MM.1S (cell line): ENCODE measurements at places on chromosomes 13 and 19.

DNA sequence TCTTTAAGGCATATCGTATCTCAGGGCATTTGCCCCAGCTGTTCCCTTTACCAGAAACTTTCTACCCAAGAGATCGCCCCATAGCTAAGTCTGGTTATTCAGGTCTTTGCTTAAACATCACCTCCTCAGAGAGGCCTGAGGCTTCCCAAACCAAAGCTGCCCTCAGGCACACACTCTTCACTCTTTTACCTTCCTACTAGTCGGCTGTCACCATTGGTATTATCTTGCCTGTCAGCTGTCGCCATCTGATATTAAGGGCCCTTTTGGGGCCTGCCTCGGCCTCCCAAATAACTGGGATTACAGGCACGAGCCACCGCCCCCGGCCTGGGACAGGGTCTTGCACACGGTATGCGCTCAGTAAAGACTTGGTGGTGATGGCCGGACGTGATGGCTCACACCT lies 1.0 kb downstream of the GADD45GIP1 start:
- H3K36me3 ChIP-seq = peaks cover 6% of the 10 kb centered on the region; the same call in 1 of the 2 replicates
- peak overlapping the region; percentile 96 for H3K4me3 ChIP-seq
- peaks cover 9% of the 10 kb centered on the region; the same call in 1 of the 2 replicates for H3K27me3 ChIP-seq

DNA sequence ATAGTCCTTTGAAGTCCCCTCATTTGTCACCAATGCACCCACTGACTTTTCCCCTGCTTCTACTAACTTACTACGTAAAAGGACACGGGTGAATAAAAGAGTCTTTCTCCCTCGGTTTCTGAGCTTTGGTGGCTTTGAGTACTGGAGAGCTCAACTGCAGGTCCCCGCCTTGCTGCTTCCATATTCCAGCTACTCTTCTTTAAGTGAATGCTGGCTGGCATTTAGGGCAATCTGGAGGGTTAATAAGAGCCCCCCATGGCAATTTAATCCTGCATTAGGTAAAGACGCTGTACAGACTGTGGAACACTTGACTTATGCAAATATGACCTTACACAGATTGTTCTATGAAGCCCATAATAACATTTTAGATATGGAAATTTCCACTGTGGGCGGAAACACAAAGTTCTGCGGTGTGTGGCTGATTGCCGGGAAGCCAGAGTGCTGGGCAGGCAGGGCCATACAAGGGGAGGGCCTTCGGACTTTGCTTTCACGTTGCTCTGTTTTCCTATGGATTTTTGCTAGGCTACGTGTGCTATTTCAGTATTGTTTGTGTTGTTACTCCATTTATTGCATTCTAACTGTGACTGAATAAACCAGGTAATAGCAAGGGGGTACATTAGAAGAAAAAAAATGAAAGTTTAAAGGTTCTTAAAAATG lies 97.5 kb downstream of the SLC10A2 start:
- H3K4me3 ChIP-seq = no peak overlapping the region
- H3K27me3 ChIP-seq = no peaks in the 10 kb centered on the region
- no peaks in the 10 kb centered on the region for H3K36me3 ChIP-seq

- H3K36me3 ChIP-seq = no peaks in the 10 kb centered on the region
- H3K4me3 ChIP-seq = no peak overlapping the region
- H3K4me1 ChIP-seq = no peaks in the 10 kb centered on the region
- no peaks in the 10 kb centered on the region for H3K27me3 ChIP-seq
Measured at GRCh38 chr19:57002710-57003109, 117.1 kb upstream of the USP29 start.

GRCh38 chr19:5330307-5330720 lies 10.3 kb downstream of the PTPRS start:
- H3K36me3 ChIP-seq = no peaks in the 10 kb centered on the region
- no peak overlapping the region for H3K4me3 ChIP-seq
- H3K27me3 ChIP-seq = peaks cover 97% of the 10 kb centered on the region
- H3K4me1 ChIP-seq = no peaks in the 10 kb centered on the region
- H3K27ac ChIP-seq = no peak overlapping the region
- no peak for DNase-seq

GRCh38 chr19:38068826-38069225 lies 155.2 kb downstream of the DPF1 start:
- no peaks in the 10 kb centered on the region for H3K4me1 ChIP-seq
- no peaks in the 10 kb centered on the region for H3K36me3 ChIP-seq
- H3K4me3 ChIP-seq = no peak overlapping the region
- H3K27me3 ChIP-seq = no peaks in the 10 kb centered on the region
- no peak for DNase-seq
- H3K27ac ChIP-seq = no peak overlapping the region

DNA sequence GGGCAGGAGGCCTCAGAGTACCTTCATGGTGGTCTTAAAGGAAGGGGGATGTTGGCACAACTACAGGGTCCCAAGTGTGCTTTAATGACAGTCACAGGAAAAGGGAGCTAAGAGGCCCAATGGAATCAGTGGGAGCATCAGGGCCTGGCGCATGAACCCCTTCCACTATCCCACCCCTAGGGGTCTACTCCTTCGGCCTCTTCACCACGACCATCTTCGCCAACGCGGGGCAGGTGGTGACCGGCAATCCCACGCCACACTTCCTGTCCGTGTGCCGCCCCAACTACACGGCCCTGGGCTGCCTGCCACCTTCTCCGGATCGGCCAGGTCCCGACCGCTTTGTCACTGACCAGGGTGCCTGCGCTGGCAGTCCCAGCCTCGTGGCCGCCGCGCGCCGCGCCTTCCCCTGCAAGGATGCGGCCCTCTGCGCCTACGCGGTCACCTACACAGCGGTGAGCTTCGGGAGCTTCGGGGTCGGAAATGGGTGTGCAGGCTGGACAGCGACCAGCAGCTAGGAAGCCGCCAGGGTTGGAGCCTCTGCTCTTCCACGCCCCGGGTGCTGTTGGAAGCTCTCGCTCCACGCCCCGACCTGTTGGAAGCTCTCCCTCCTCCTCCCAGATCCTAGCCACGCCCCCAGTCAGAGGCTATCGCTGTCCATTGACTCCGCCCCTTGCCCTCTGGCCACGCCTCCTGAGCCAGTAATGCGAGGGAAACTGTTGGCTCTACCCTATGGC lies 6.0 kb downstream of the PLPPR2 start:
- no peak overlapping the region for H3K4me3 ChIP-seq
- no peak overlapping the region for H3K27ac ChIP-seq
- H3K27me3 ChIP-seq = peaks cover 22% of the 10 kb centered on the region
- no peaks in the 10 kb centered on the region for H3K4me1 ChIP-seq
- no peaks in the 10 kb centered on the region for H3K36me3 ChIP-seq

DNA sequence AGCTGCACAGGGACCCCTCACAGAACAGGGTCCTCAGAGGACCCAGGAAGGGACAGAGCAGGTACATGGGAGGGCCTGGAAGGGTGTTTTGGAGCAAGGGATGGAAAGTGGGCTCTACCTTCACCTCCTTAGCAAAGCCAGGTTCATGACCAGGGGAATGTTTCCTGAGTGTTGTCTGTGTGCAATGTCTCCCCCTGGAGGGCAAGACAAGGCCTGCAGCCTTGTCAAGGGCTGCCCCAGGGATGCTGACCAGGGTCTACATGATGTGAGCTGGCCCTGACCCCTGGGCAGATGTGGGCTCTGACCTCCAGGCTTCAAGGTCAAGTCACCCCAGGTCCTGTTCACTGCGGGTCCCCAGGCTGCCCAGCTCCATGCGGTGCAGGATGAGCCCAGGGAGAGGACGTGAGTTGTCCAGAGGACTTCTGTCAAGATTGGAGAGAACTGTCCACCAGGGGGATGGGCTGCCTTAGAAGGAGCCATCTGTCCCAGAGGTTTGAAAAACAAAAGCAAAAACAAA lies 1.0 kb upstream of the CEACAM1 start:
- peak; percentile 38 for DNase-seq
- no peak overlapping the region; the same call in 1 of the 2 replicates for H3K4me3 ChIP-seq
- peaks cover 13% of the 10 kb centered on the region for H3K4me1 ChIP-seq
- H3K36me3 ChIP-seq = no peaks in the 10 kb centered on the region
- H3K27me3 ChIP-seq = no peaks in the 10 kb centered on the region

GRCh38 chr13:91126806-91127205 lies 220.7 kb upstream of the MIR17HG start:
- H3K4me3 ChIP-seq = no peak overlapping the region
- H3K4me1 ChIP-seq = peaks cover 22% of the 10 kb centered on the region
- no peak for DNase-seq
- H3K27me3 ChIP-seq = no peaks in the 10 kb centered on the region
- no peaks in the 10 kb centered on the region for H3K36me3 ChIP-seq

DNA sequence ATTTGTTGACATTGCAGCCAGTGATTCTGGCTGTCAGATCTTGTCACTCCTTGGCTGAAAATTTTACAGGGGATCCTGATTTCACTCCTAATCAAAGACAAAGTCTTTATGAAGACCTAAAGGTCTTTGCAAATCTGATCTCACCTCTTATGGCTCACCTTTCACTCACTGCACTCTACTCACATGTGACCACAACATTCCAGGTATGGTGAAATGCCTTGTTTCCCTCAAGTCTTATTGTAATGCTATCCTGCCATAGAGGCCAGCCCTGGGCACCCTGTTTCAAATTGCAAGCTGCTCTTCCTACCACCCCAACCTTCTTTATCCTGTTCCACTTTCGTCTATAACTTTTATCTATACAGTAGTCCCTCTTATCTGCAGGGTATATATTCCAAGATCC lies 200.1 kb downstream of the NDFIP2 start:
- no peaks in the 10 kb centered on the region for H3K36me3 ChIP-seq
- H3K27me3 ChIP-seq = no peaks in the 10 kb centered on the region

GRCh38 chr19:3968556-3969434 lies 2.1 kb downstream of the DAPK3 start:
- H3K4me1 ChIP-seq = 0 out of 2 replicates have a peak, but pooled peaks cover 4% of the 10 kb centered on the region
- H3K27ac ChIP-seq = no peak overlapping the region
- DNase-seq = no peak
- H3K27me3 ChIP-seq = no peaks in the 10 kb centered on the region
- no peak overlapping the region for H3K4me3 ChIP-seq

DNA sequence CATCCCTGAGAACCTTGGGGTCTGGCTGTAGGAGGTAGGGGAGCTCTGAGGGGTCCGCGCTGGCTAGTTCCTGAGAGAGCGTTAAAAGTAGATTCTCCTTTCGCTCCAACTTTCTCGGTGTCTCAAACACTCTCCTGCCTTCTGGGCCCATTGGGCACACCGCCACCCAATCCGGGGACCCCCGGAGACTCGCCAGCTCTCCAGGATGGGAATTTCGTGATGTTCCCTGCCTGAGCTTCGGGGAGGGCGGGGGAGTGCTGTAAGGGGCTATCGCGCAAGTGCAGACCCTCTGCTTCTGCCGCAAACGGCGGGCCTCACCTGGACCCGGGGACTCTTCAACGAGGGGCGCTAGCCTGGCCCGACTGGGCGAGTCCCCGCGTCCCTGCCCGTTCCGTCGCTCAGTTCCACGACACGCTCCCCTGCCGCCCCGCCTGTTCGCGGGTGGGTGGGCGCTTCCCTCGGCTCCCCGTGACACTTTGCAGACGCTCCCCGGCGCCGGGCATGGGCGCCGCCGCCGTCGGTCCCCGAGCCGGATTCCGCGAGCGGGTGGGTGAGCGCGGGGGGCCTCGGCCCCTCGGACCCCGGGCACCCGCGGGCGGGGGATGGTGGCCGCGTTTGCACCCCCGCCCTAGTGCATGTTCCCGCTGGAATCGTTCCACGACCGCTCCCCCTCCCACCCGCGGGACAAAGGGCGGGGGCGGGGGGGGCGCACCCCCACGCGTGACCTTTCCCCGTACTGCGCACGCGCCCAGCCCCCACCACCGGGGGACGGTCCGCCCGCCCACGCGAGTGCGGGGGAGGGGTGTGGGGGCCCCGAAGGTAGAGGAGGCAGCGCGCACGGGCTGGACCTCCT lies at the start of gene CCDC106:
CCDC106 (plus strand) TSS at position 481 of the 853 bp plus-strand sequence. CDS start 835 bp downstream, outside the sequence.
- peak within 1 kb of the TSS; percentile 61 for H3K4me3 ChIP-seq
- H3K36me3 ChIP-seq = no peaks in the 10 kb centered on the region
- peaks cover 13% of the 10 kb centered on the region; the same call in 1 of the 2 replicates for H3K4me1 ChIP-seq
- no peak within 1 kb of the TSS for H3K27ac ChIP-seq

GRCh38 chr13:105915146-105915850 lies 620.2 kb downstream of the EFNB2 start:
- no peaks in the 10 kb centered on the region for H3K27me3 ChIP-seq
- H3K36me3 ChIP-seq = no peaks in the 10 kb centered on the region
- H3K4me1 ChIP-seq = peaks cover 19% of the 10 kb centered on the region
- no peak overlapping the region for H3K4me3 ChIP-seq

- no peak overlapping the region for H3K4me3 ChIP-seq
- no peaks in the 10 kb centered on the region for H3K4me1 ChIP-seq
- H3K27ac ChIP-seq = no peak overlapping the region
- H3K27me3 ChIP-seq = no peaks in the 10 kb centered on the region
Measured at GRCh38 chr13:84446972-84447639, 564.8 kb upstream of the SLITRK1 start.

DNA sequence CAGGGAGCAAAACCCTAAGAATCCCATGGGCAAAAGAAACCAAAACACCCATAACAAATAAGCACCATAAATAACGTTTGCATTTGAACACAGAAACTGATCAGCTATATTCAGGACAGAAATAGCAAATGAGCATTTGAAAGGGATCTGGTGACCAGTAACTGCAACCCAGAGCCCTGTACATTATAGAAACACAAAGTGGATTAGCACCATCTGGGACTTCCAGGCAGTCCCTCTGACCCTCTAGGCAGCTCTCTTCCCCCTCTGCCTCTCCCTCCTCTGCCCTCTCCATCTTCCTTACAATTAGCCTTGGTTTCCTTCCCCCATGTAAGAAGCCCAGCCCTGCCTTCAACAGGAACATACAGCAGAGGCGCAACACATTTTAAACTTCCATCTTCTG lies 215.0 kb downstream of the DCLK1 start:
- no peaks in the 10 kb centered on the region for H3K36me3 ChIP-seq
- H3K4me1 ChIP-seq = peaks cover 20% of the 10 kb centered on the region
- DNase-seq = no peak
- H3K27me3 ChIP-seq = no peaks in the 10 kb centered on the region
- peak overlapping the region; percentile 86; the same call in 1 of the 2 replicates for H3K27ac ChIP-seq

- DNase-seq = no peak
- no peaks in the 10 kb centered on the region for H3K27me3 ChIP-seq
- no peak overlapping the region for H3K4me3 ChIP-seq
- H3K27ac ChIP-seq = no peak overlapping the region
- H3K36me3 ChIP-seq = peaks cover 3% of the 10 kb centered on the region; the same call in 1 of the 2 replicates
Measured at GRCh38 chr19:17398902-17399527, 5.0 kb upstream of the CCDC194 start.

DNA sequence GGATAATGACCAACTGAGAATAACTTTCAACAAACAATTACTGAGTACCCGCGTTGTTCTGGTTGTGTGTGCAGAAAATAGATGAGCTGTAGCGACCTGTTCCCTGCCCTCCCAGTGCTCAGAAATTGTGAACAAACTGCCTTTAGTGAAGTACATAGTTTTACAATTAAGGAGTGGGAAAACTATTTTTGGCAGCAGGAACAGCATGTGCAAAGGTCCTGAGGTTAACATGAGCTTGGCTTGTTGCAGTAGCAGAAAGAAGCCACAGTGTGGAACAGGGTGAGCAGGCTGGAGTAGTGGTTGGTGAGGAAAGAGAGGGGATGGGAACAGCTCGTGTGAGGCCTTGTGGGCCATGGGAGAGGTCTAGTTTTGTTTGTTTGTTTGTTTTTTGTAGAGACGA lies 16.0 kb downstream of the RYR1 start:
- DNase-seq = no peak
- no peak overlapping the region for H3K4me3 ChIP-seq
- peaks cover 58% of the 10 kb centered on the region for H3K27me3 ChIP-seq
- H3K36me3 ChIP-seq = no peaks in the 10 kb centered on the region
- no peaks in the 10 kb centered on the region for H3K4me1 ChIP-seq

- peaks cover 7% of the 10 kb centered on the region; the same call in 1 of the 2 replicates for H3K4me1 ChIP-seq
- H3K27me3 ChIP-seq = peaks cover 84% of the 10 kb centered on the region
- no peaks in the 10 kb centered on the region for H3K36me3 ChIP-seq
- no peak for DNase-seq
Measured at GRCh38 chr19:46629546-46630025, 4.7 kb upstream of the PTGIR start.
